Left ventricle myocardium inferior (tissue), 1 donor: ENCODE measurements at places on chromosomes 4 and X. TPM values are rescaled to one million over a fixed set of nuclear protein-coding genes. Genes with fewer than 3 reads are reported as not detected.

- H3K36me3 ChIP-seq, result no peaks in the 10 kb centered on the region
- no peak for DNase-seq
- H3K4me1 ChIP-seq, result no peaks in the 10 kb centered on the region
- H3K27ac ChIP-seq, result no peak overlapping the region
These were observed 184.1 kb upstream of the NDP start for GRCh38 chrX:44157283-44157682.

- no peaks in the 10 kb centered on the region for H3K36me3 ChIP-seq
- peak; percentile 41 for DNase-seq
- H3K27me3 ChIP-seq, result no peaks in the 10 kb centered on the region
- H3K4me3 ChIP-seq, result no peak overlapping the region
- H3K27ac ChIP-seq, result peak overlapping the region; percentile 64
These were observed 14.9 kb downstream of the RASL11B start for GRCh38 chr4:52877036-52877435.

GRCh38 chrX:101232316-101232715 is 12.7 kb downstream of the DRP2 start:
- no peaks in the 10 kb centered on the region for H3K36me3 ChIP-seq
- H3K27me3 ChIP-seq, result no peaks in the 10 kb centered on the region
- H3K27ac ChIP-seq, result no peak overlapping the region
- no peak overlapping the region for H3K4me3 ChIP-seq
- no peak for DNase-seq
- H3K4me1 ChIP-seq, result no peaks in the 10 kb centered on the region

GRCh38 chr4:4420421-4420820 is 33.5 kb downstream of the NSG1 start:
- H3K27me3 ChIP-seq, result no peaks in the 10 kb centered on the region
- H3K4me1 ChIP-seq, result no peaks in the 10 kb centered on the region
- no peak overlapping the region for H3K27ac ChIP-seq
- H3K36me3 ChIP-seq, result peaks cover 88% of the 10 kb centered on the region
- no peak for DNase-seq

GRCh38 chr4:15234856-15235126 is 193.0 kb upstream of the C1QTNF7 start:
- H3K4me1 ChIP-seq, result peaks cover 41% of the 10 kb centered on the region
- H3K36me3 ChIP-seq, result no peaks in the 10 kb centered on the region
- no peaks in the 10 kb centered on the region for H3K27me3 ChIP-seq
- no peak for DNase-seq
- peak overlapping the region; percentile 61 for H3K27ac ChIP-seq
- no peak overlapping the region for H3K4me3 ChIP-seq

GRCh38 chr4:119138046-119138445 is 2.4 kb downstream of the MYOZ2 start:
- H3K36me3 ChIP-seq, result peaks cover 7% of the 10 kb centered on the region
- H3K27me3 ChIP-seq, result no peaks in the 10 kb centered on the region
- H3K27ac ChIP-seq, result peak overlapping the region; percentile 91
- peak overlapping the region; percentile 66 for H3K4me3 ChIP-seq
- DNase-seq, result no peak

DNA sequence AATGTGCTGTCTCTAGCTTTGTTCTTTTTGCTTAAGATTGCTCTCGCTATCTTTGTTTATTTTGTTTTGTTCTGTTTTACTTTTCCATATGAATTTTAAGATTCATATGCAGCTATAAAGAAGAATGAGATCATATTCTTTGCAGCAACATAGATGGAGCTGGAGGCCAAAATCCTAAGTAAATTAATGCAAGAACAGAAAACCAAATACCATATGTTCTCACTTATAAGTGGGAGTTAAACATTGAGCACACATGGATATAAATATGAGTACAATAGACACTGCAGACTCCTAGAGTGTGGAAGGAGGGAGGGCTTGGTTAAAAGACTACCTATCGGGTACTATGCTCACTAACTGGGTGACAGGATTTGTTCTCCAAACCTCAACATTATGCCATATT is 237.8 kb downstream of the TRAM1L1 start:
- no peaks in the 10 kb centered on the region for H3K27me3 ChIP-seq
- H3K4me3 ChIP-seq, result no peak overlapping the region
- DNase-seq, result no peak
- no peaks in the 10 kb centered on the region for H3K36me3 ChIP-seq

DNA sequence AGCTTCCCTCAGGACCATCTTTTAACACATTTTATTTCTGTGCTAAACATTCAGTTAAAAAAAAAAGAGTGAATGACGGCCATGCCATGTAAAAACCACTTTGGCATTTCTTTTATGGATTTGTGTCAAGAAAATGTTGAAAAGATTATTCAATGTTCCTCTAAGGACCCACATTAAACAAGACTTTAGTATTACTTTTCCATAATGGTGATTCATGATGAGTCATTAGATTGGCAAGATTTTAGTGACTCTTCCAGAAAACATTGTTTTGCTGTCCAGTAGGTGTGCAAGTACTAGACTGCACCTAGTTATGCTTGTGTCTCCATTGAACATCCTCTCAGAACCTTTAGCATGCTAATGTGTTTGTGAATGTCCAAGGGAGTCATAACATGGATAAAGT is 748.6 kb downstream of the STPG2 start:
- no peak for DNase-seq
- no peak overlapping the region for H3K4me3 ChIP-seq
- no peaks in the 10 kb centered on the region for H3K27me3 ChIP-seq
- H3K27ac ChIP-seq, result no peak overlapping the region

DNA sequence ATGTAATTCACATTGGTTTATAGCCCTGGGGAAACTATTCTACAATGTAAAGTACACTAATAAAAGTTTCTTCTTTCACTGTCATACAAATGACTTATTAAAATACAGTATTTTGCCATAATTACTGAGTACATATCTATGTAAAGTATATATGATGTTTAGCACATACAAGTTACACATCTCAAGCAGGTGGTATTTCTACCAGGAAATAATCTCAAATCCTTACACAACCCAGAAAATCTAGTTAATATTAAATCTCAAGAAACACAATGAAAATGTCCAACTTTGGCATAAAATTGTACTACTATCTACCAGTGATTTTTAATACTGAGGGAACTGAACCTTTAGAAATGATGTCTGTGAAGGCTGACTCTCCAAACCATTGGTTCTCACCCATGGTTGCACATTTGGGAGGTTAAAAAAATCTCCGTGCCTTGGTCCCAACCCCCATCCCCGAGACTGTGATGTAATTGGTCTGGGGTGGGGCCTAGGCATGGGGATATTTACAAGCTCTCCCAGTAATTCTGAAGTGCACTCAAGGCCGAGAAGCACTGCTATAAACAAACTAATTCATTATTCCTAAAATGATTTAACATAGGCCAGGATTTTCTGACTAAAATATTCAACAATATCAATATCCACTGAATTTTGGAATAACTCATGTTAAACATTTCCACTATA is 27.6 kb downstream of the MAP3K15 start:
- no peak overlapping the region for H3K27ac ChIP-seq
- DNase-seq, result no peak
- no peaks in the 10 kb centered on the region for H3K4me1 ChIP-seq
- no peaks in the 10 kb centered on the region for H3K36me3 ChIP-seq
- no peaks in the 10 kb centered on the region for H3K27me3 ChIP-seq

DNA sequence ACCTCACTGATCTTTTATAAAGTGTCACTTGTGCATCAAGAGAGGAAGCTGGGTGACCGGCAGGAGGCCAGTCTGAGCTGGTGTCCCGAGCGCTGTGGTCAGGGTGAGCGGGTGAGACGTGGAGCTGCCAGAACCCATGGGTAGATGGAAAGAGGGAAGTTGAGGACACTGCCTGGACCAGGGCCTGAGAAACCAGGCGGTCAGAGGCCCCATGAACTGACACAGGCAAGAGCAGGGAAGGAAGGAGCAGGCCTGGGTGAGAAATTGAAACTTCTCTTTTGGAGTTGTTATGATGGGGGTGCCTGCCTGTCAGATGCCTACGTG is 192.6 kb downstream of the AFAP1 start:
- no peak overlapping the region for H3K27ac ChIP-seq
- no peaks in the 10 kb centered on the region for H3K36me3 ChIP-seq
- no peak overlapping the region for H3K4me3 ChIP-seq
- H3K27me3 ChIP-seq, result peaks cover 14% of the 10 kb centered on the region
- DNase-seq, result peak; percentile 38

GRCh38 chr4:38173935-38174518 is 213.8 kb downstream of the PTTG2 start:
- no peak for DNase-seq
- peaks cover 21% of the 10 kb centered on the region for H3K4me1 ChIP-seq
- H3K27ac ChIP-seq, result no peak overlapping the region
- H3K27me3 ChIP-seq, result no peaks in the 10 kb centered on the region
- H3K4me3 ChIP-seq, result no peak overlapping the region
- H3K36me3 ChIP-seq, result no peaks in the 10 kb centered on the region

GRCh38 chr4:42101446-42101975 is 50.9 kb downstream of the BEND4 start:
- H3K36me3 ChIP-seq, result no peaks in the 10 kb centered on the region
- DNase-seq, result no peak
- H3K27ac ChIP-seq, result no peak overlapping the region
- no peak overlapping the region for H3K4me3 ChIP-seq
- H3K27me3 ChIP-seq, result peaks cover 8% of the 10 kb centered on the region

The IGSF1 gene
- 2.4 TPM for total RNA-seq

The KIT gene
- total RNA-seq, result 1.2 TPM

The SASH3 gene
- 2.2 TPM for total RNA-seq

The PTCHD1 gene
- total RNA-seq, result 0.22 TPM

The RNF150 gene
- 68.0 TPM for total RNA-seq

The PITX2 gene
- not detected for total RNA-seq

The GLUD2 gene
- total RNA-seq, result 1.5 TPM
